Tibial nerve (tissue), 4 donors: ENCODE measurements at places on chromosomes 11 and 22. TPM values are rescaled to one million over a fixed set of nuclear protein-coding genes. Genes with fewer than 3 reads are reported as not detected.

DNA sequence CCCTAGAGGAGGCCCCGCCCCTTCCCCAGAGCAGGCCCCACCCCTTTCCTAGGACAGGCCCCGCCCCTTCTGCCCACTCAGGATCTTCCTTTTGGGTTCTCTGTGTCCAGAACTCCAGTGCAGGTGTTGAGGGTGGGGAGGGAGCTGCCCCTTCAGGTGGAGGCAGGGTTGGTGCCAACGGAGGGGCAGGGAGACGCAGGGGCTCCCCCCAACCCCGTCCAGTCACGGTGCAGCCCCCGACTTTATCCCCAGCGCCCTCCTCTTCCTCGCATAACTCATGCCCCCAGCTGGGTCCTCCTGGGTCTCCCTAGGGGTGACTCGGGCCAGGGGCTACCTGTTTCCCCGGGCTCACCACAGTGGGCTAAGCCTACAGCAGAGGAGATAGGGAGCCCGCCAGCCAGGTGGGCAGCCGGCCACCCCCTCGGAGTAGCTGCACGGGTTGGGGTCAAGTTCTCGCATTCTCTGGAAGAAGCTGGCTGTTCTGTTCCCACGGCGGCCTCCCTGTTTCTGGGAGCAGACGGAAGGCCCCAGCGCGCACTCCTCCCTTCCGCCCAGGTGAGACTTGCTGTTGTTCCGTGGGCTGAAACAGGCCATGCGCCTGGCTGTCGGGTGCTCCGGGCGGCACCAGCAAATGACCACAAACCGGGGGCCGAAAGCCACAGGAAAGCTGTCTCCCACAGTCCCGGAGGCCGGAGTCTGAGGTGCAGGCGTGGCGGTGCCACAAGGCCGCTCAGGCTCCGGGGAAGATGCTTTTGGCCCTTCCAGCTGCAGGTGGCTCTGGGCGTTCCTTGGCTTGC is 38.9 kb downstream of the MUC2 start:
- H3K4me1 ChIP-seq: no peaks in the 10 kb centered on the region
- DNase-seq: no peak
- H3K36me3 ChIP-seq: no peaks in the 10 kb centered on the region
- peaks cover 10% of the 10 kb centered on the region for H3K27me3 ChIP-seq
- H3K4me3 ChIP-seq: no peak overlapping the region

GRCh38 chr22:36068776-36069344 is 40.2 kb upstream of the RBFOX2 start:
- H3K4me3 ChIP-seq: no peak overlapping the region
- H3K4me1 ChIP-seq: peaks cover 3% of the 10 kb centered on the region
- no peak overlapping the region for H3K27ac ChIP-seq
- H3K36me3 ChIP-seq: no peaks in the 10 kb centered on the region

DNA sequence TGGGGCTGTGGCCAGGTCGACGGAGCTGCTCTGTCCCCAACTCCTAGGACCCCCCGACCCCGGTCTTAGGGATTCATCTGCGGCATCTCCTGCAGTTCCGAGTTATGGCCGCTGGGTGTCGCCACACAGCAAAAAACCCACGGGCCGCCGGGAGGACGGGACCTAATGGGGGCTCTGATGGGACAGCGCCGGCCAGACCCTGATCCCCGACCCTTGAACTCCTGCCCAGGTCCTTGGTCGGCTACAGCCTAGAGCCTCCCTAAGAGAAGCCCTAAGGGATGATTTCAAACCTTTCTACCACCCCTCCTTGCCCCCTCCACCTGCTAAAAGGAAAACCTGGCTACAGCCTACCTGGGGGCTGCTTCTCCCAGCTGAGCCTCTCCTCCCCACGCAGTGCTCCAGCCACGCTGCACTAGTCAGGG is 30.8 kb upstream of the LRRC10B start:
- H3K36me3 ChIP-seq: no peaks in the 10 kb centered on the region
- H3K4me3 ChIP-seq: no peak overlapping the region
- peak; percentile 63 for DNase-seq
- no peaks in the 10 kb centered on the region for H3K4me1 ChIP-seq

- DNase-seq: no peak
- H3K36me3 ChIP-seq: no peaks in the 10 kb centered on the region
- no peaks in the 10 kb centered on the region for H3K4me1 ChIP-seq
- no peak overlapping the region for H3K27ac ChIP-seq
- H3K4me3 ChIP-seq: no peak overlapping the region
These were observed 32.2 kb downstream of the SERPINH1 start for GRCh38 chr11:75594211-75594610.

- peak overlapping the region; percentile 90 for H3K27ac ChIP-seq
- no peak for DNase-seq
- H3K4me3 ChIP-seq: peak overlapping the region; percentile 71
- no peaks in the 10 kb centered on the region for H3K27me3 ChIP-seq
- H3K4me1 ChIP-seq: peaks cover 5% of the 10 kb centered on the region
These were observed 649 bp downstream of the PRRG4 start for GRCh38 chr11:32830413-32830738.

- H3K4me3 ChIP-seq: no peak overlapping the region
- H3K36me3 ChIP-seq: no peaks in the 10 kb centered on the region
- H3K27ac ChIP-seq: no peak overlapping the region
- DNase-seq: no peak
- no peaks in the 10 kb centered on the region for H3K4me1 ChIP-seq
These were observed 358.3 kb upstream of the MTNR1B start for GRCh38 chr11:92611157-92611556.

DNA sequence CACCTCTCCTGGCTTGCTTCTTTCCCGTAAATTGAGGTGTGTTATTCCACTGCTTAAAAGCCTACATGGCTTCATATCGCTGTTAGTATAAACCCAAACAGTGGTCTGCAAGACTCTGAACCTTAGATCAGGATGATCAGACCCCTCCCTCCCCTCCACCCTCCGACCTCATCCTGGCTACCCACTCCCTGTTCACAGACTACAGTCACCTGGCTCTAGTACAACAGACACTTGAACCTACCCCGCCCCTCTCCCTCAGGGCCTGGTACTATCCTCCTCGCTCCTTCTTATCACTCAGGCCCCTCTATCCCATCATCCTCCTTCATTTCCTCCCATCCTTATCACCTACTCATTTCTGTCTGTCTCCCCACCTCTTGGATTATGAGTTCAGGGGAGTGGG is 20.1 kb downstream of the PTPRJ start:
- no peaks in the 10 kb centered on the region for H3K36me3 ChIP-seq
- H3K27ac ChIP-seq: no peak overlapping the region
- no peaks in the 10 kb centered on the region for H3K27me3 ChIP-seq
- DNase-seq: no peak
- H3K4me1 ChIP-seq: peaks cover 90% of the 10 kb centered on the region

- H3K36me3 ChIP-seq: no peaks in the 10 kb centered on the region
- H3K4me1 ChIP-seq: peaks cover 34% of the 10 kb centered on the region
- H3K4me3 ChIP-seq: no peak overlapping the region
- H3K27me3 ChIP-seq: no peaks in the 10 kb centered on the region
- peak overlapping the region; percentile 62 for H3K27ac ChIP-seq
These were observed 2.1 kb downstream of the MAPK8IP1 start for GRCh38 chr11:45887587-45887986.

DNA sequence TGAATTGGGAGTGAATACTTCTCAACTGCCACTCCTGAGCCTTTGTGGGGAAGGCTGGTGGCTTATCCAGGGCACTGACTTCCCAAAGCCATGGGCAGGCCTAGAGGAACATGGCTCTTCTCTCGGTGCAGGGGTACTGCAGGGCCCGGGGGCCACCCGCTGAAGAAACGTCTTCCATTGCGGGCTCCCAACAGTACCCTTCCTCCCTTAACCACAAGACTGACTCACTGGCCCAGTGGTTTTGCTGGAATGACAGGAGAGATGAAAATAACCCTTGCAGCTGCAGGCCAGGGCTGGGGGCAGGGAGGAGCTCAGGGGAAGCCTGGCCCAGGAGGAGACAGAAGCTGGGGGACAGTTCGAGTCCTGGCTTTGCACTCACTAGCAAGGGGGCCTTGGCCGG is 13.5 kb downstream of the TXN2 start:
- H3K27ac ChIP-seq: no peak overlapping the region
- no peak overlapping the region for H3K4me3 ChIP-seq
- no peaks in the 10 kb centered on the region for H3K4me1 ChIP-seq
- H3K36me3 ChIP-seq: no peaks in the 10 kb centered on the region

DNA sequence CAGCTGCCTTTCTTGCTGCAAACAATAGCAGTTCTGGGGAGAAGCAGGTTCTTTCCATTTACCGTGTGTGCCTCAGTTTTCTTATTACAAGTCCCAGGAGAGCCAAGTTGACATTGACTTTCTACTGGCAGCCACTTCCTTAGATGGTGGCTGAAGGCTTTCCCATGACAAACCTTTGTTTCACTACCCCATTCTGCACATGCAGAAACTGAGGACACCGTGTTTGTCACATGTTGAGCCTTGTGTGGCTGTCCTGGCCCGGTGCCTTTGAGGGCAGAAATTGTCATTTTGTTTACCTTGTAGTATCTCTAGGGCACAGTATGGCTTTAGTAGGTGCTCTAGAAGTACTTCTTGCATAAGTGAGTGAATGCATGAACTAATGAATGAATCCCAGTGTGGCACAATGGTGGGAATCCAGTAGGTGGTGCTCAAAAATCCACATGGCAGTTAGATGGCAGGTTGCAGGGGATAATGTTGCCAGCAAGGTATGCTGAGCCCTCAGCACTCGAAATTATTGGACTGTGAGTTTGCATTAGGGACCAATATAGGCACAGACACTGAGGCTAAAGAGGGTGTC is 101.6 kb downstream of the CSNK2A3 start:
- no peaks in the 10 kb centered on the region for H3K4me1 ChIP-seq
- DNase-seq: no peak
- no peak overlapping the region for H3K4me3 ChIP-seq
- H3K36me3 ChIP-seq: no peaks in the 10 kb centered on the region
- H3K27ac ChIP-seq: no peak overlapping the region
- H3K27me3 ChIP-seq: no peaks in the 10 kb centered on the region

GRCh38 chr11:65442842-65443331 is 20.3 kb downstream of the NEAT1 start:
- H3K4me3 ChIP-seq: no peak overlapping the region
- no peaks in the 10 kb centered on the region for H3K4me1 ChIP-seq
- peaks cover 89% of the 10 kb centered on the region for H3K36me3 ChIP-seq
- DNase-seq: peak; percentile 8
- H3K27me3 ChIP-seq: no peaks in the 10 kb centered on the region

GRCh38 chr11:110349138-110349996 is 53.0 kb upstream of the RDX start:
- no peak for DNase-seq
- H3K27me3 ChIP-seq: no peaks in the 10 kb centered on the region
- peak overlapping the region; percentile 57 for H3K27ac ChIP-seq
- no peaks in the 10 kb centered on the region for H3K4me1 ChIP-seq

DNA sequence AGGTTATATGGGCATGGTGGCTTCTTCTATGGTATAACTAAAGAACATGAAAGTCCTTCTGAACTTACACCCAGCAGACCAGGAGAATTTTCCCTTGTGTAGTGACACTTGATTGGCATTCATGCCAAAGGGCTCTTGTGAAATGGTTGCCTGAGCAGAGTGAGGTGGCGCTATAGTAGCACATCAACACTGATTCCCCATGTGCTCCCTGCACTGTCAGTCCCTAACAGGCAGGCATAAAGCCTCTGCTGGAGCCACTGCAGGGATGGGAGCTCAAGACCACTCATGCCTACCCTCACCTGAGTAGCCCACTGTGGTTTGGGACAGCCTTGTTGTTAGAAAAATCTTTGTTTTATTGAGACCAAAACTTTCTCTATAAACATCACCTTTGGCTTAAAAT is 92.6 kb upstream of the LIN7C start:
- no peak overlapping the region for H3K27ac ChIP-seq
- DNase-seq: no peak
- no peak overlapping the region for H3K4me3 ChIP-seq
- H3K27me3 ChIP-seq: no peaks in the 10 kb centered on the region
- no peaks in the 10 kb centered on the region for H3K36me3 ChIP-seq

GRCh38 chr22:49366437-49366836 is 461.2 kb downstream of the BRD1 start:
- H3K27ac ChIP-seq: no peak overlapping the region
- no peak overlapping the region for H3K4me3 ChIP-seq
- no peaks in the 10 kb centered on the region for H3K27me3 ChIP-seq
- no peaks in the 10 kb centered on the region for H3K36me3 ChIP-seq
- no peak for DNase-seq

GRCh38 chr11:45933846-45934579 is 11.6 kb downstream of the LARGE2 start:
- H3K4me3 ChIP-seq: no peak overlapping the region
- no peaks in the 10 kb centered on the region for H3K27me3 ChIP-seq
- no peak overlapping the region for H3K27ac ChIP-seq
- no peak for DNase-seq
- no peaks in the 10 kb centered on the region for H3K4me1 ChIP-seq

DNA sequence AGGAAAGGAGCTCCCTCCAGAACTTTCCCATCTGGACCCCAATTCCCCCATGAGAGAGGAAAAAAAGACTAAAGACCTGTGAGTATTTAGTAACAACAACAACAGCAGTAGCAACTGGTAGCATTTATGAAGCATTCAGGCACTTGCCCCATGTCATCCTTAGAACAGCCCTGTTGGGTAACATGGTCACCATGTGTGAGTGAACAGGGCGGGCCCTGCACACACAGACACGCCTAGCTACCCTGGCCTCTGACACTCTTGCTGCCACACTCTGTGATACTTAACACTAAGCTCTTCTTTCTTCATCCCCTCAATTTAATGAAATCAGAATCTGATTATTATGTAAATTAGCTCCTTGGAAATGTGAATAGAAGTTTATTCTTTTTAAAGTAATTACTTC is 26.1 kb upstream of the SLC25A18 start:
- H3K36me3 ChIP-seq: peaks cover 12% of the 10 kb centered on the region
- no peak for DNase-seq
- H3K4me3 ChIP-seq: no peak overlapping the region
- no peaks in the 10 kb centered on the region for H3K4me1 ChIP-seq
- no peaks in the 10 kb centered on the region for H3K27me3 ChIP-seq
- H3K27ac ChIP-seq: no peak overlapping the region

- H3K27me3 ChIP-seq: no peaks in the 10 kb centered on the region
- no peaks in the 10 kb centered on the region for H3K4me1 ChIP-seq
- no peak overlapping the region for H3K27ac ChIP-seq
- no peak overlapping the region for H3K4me3 ChIP-seq
- no peak for DNase-seq
- H3K36me3 ChIP-seq: no peaks in the 10 kb centered on the region
These were observed 132.7 kb upstream of the CADM1 start for GRCh38 chr11:115636753-115637527.

- H3K27me3 ChIP-seq: no peaks in the 10 kb centered on the region
- H3K4me1 ChIP-seq: no peaks in the 10 kb centered on the region
- no peak for DNase-seq
These were observed 17.4 kb upstream of the CREB3L1 start for GRCh38 chr11:46259971-46260560.

GRCh38 chr22:24155627-24156140 is 25.6 kb upstream of the SUSD2 start:
- H3K27me3 ChIP-seq: no peaks in the 10 kb centered on the region
- peak overlapping the region; percentile 87 for H3K27ac ChIP-seq
- peaks cover 45% of the 10 kb centered on the region for H3K4me1 ChIP-seq

Gene P2RX3
- not detected for total RNA-seq

Gene CNTF
- total RNA-seq: 342 TPM

Gene BLID
- 7.0 TPM for total RNA-seq

Gene ART1
- total RNA-seq: not detected

Gene XBP1
- total RNA-seq: 65.6 TPM

Gene RAG1
- 0.42 TPM for total RNA-seq

Gene TRPM5
- not detected for total RNA-seq

Gene MS4A7
- total RNA-seq: 25.5 TPM

Gene INS
- total RNA-seq: not detected

Gene C11orf42
- total RNA-seq: not detected

Gene DGKZ
- 52.9 TPM for total RNA-seq

Gene UPK3A
- total RNA-seq: not detected

Gene OR2D2
- total RNA-seq: not detected

Gene FGF3
- total RNA-seq: not detected

Gene CDHR5
- not detected for total RNA-seq

Gene LDLRAD3
- 49.5 TPM for total RNA-seq

Gene OSM
- 19.7 TPM for total RNA-seq

Gene P2RY2
- 6.8 TPM for total RNA-seq

Gene RCOR2
- total RNA-seq: 1.6 TPM

Gene PANX3
- not detected for total RNA-seq
